Bone marrow (tissue), 2 donors: ENCODE measurements at places on chromosomes 5 and 9.

DNA sequence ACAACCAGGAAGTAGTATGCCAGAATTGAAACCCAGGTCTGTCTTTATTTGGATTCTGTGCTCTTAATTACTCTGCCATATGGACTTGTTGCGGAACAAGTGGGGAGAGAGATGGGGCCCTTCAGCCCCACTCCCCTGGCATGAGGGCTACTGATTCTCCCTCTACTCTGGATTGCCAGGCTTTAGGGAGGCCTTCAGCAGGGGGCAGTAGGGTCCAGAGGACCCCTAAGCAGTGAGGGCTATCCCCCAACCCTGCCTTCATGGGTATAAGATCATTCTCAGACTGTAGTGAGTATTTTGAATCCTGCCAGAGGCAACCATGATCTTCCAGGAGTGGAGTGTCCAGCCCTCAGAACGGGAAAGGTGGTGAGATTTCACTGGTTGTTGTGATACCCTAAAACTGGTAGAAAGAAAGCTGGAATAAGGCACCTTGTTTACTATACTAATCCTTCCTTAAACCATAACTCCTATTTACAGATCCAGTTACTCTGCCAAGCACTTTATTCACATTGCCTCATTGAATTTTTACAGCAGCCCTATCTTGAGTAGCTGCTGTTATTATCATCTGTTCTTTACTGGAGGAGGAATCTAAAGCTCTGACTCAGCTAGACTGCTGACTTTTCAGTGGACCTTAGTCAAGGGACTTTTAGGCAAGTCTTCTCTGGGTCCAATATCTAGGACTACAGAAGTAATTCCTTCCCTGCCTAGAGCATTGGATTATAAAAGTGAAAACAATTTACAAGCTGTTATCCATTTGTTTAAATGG, 31.3 kb upstream of the LARP1 start:
- no peak for DNase-seq

DNA sequence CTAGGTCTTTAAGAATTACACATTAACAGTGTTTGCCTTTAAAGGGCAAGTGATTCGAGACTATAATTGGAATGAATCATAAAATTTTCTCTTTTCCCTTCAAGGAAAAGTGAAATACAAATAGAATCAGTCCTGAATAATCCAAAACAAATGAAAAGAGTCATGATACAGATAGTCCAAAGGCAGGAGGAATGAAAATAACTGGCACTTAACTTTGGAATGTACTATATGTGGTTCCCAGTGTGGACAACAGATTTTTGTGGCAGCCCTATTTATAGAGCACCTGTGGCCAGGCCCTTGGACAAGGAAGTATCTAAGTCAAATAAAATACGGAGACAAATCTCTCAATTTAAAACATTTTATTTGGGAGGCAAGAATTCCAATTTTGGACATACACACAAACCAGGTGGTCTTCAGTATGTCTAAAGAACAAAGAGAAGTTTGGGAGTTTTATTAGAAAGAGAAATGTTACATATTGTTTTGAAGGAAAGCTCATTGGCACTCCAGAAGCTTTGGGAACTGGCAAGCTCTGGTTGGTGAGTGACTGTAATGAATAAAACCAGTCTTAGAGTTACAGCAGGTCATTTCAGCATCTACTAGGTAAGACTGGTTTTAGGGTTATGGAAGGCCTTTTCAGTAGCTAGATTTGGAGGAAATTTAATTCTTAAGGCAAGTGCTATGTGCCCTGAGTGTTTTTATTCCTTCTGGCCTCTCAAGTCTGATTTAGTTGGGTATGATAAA, 116.0 kb upstream of the PAM start:
- DNase-seq = no peak

DNA sequence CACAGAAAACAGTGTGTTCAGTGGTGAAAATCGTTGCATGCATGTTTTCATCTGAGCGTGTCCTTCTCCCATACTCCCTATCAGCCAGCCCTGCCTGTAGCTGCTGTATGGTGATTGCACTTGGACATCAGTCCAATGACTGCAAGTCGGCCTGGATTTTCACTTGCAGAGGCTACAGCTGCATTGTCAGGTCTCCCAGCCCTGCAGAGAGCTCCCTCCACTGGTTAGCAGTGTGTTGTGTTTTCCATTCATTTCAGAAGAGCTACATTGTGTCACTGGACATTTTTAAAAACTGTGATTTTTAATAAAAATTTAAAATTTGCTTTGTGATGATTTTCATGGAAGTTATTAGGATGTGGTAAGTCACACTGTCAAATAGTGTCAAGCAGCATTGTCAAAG, 96.6 kb downstream of the SYK start:
- DNase-seq = no peak

- no peak for DNase-seq
These were observed 50.6 kb downstream of the LHFPL2 start for GRCh38 chr5:78597974-78598371.

- DNase-seq = no peak
These were observed 3.9 kb downstream of the FCN2 start for GRCh38 chr9:134884492-134884891.

GRCh38 chr9:72540348-72540873, 19.0 kb downstream of the TMC1 start:
- DNase-seq = no peak

DNA sequence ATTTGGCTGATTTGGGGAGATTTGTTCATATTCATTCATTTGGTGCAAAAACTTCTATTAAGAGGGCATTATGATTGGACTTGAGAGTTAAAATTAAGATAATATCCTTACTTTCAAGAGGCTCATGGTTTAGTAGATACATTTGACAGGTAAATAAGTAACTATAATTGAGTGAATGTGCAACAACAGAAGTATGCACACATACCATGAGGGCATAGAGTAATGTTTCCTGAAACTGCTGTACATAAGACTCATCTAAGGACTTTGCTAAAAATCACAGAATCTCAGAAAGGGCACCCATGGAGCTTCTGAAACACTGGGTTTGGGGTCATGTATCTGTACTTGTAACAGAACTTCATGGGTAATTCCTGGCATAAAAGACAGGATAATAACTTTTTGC, 70.1 kb upstream of the PPP2R2B start:
- no peak for DNase-seq

DNA sequence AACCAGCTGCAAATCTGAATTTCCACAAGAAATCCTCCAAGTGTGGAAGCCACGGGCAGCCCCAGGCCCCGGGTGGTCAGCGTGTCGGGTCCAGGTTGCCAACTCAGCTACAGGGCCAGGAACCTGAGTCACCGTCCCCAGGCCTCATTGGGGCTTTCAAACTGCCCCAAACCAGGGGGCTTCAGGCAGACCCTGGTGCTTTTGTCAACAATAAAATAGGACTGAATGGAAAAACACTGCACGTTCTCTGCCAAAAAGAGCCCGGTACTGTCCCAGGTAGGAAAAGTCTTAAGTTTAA, 24.0 kb downstream of the GFPT2 start:
- no peak for DNase-seq

- DNase-seq = no peak
These were observed 332.3 kb downstream of the CWC27 start for GRCh38 chr5:65100911-65101631.
